ENCODE measurements at places on chromosomes 3 and 15.

DNA sequence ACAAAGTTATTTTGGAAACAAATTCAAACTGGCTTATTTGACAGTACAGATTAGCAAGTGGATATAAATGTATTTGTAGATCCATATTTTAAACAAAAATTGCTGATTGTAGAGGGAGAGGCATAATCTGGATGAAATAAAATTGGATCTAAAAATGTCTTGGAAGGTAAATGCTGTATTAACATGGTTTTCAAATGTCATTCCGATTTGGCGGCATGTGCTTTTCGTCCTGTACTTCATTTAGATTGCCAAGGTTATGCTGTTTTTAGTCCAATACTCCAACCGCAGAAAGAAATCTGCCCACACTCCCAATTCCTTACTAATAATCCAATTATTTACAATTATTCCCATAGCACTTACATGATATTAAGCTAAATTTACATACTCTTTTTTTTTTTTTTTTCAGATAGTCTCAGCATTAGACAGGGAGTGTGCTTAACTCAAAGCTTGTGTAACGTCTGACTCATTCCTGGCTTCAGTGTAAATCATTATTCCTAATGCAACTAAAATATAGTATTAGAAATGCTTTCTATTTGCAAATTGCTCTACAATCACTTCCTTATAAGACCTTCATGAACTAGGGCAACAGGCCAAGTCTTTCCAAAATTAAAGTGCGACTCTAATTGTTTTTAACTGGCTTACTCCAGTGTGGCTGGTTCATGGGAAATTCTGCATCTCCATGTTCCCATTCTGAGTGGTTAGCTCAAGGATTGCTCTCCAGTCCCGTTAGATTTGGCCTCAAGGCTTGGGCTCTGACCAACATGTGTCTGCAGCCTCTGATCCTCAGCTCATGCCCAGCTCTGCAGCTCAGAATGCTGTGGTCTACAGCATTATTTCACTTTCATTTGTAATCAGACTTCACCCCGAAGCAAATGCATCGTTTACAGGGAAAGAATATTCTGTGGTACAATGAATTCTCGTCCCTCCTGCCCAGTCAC is 103.9 kb downstream of the FBN1 start:
- DNase-seq = no peak

GRCh38 chr3:69997631-69998307 is 1.8 kb upstream of the SAMMSON start:
- no peak for DNase-seq

DNA sequence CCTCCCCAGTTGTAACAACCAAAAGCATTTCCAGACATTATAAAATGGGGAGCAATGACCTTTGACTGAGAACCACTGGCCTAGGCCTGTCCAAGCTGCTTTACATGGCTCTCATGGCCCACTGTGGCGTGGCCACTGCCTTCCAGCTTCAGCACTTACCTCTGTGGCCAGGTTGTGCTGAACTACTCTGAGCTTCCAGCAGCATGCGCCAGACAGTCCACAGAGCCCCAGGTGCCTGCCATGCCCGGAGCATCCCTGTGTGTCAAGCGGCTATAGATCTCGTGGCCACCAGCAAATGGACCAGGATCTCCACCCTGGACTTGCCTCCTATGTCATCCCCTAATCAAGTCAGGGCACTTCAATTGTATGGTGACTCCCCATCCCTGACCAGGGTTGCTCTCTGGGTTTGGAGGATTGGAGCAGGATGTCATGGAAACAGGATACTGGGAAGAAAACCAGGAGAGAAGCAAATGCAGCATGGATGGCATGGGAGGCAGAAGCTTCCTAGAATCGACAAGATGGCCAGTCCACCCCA is 199.7 kb downstream of the UACA start:
- DNase-seq = no peak

- peak; percentile 25 for DNase-seq
Observed at GRCh38 chr15:81323559-81323943, 390 bp downstream of the STARD5 start.

GRCh38 chr15:49439678-49440395 is 16.8 kb downstream of the FGF7 start:
- DNase-seq = no peak

DNA sequence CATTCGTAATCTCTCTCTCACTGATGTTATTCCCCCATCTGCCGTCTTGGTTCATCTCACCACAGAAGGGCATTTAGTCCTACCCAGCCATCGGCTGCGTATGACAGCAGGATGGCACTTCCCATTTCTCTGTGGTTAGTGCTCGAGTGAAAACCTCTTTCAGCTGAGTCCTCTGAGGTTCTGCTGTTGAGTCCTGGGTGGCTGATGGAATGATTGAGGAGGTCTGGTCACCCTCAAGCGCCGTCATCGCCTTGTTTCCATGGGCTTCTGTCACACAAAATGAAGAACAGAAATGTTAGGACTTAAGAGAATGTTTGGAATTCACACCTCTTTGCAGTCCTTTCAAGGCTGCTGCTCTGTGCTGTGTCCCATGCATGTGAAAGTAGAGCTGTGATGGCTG is 9.4 kb upstream of the SACM1L start:
- no peak for DNase-seq

- no peak for DNase-seq
Observed at GRCh38 chr3:76991165-76991564, 48.7 kb upstream of the ROBO2 start.

DNA sequence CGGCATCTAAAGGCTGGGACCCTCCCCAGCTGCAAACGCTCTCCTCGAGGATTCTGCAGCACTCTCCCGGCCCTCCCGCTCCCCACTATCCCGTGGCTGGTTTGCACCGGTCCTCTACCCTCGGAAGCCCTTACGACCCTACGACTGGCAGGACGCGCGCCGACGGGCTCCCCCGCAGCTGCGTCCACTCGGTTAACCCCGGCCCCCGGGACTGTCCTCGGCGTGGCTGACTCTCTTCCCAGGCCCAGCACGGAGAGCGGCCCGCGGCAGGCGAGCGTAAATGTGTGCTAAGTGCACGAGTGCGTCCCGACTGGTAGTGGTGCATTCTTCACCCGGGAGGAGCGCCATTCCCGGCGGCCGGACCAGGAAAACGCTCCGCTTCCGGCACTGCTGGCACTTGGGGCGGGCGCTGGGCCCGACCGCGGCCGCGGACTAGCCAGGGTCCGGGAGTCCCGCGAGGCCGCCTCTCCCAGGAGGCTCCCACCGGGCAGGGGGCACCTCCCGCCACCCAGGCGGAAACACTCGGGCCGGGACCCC is 508 bp downstream of the GORASP1 start:
- DNase-seq = no peak

- no peak for DNase-seq
Observed at GRCh38 chr15:64527263-64527984, 67.0 kb downstream of the ZNF609 start.

All from NAMALWA (cell line).